Fibroblast of gingiva (primary cell): ENCODE measurements at places on chromosomes 16 and 17.
A peak's percentile ranks its signal among the peaks of the same experiment; 100 is the strongest.

DNA sequence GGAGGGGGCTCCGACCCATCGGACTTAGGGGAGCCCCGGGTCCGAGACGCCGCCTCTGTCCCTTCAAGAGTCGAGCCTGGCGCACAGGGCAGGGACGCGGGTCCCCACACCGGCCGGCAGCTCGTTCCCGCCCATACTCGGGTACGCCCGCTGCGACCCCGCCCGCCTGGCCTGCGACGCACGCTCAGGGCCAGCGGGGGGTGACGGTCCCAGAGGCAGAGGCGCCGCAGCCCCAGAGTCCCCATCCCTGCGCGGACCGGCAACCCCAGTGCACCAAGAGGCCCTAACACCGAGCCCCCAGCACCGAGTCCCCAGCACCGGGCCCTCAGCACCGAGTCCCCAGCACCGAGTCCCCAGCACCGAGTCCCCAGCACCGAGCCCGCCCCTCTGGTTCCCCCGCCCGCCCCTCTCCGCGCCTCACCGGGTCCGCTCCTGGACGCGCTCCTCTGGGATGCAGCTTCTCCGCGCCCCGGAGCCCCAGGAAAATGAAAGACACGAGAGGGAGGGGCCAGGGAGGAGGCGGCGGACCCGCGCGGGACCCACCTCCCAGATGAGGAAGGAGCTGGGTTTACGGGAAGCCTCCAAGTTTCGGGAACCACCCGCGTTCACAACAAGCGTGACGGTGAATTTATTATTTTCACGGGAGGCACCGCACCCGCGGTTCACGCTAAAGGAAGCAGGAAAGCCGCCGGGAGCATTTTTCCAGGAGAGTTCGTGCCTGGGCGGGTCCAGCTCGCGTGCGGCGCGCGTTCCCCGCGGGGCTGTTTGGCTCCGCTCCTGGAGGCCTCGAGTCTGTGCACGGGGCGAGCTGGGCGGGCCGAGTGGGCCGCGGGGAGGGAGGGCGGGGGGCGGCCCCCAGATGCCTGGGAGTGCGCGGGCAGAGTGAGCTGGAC is at the start of gene SECTM1:
Gene SECTM1, minus strand, starts transcription at position 488 of the 893 bp plus-strand sequence. CDS start 6,526 bp downstream, outside the sequence.
- peak; percentile 54 for DNase-seq

- DNase-seq = no peak
Observed at GRCh38 chr16:87929986-87930385, 6.3 kb downstream of the CA5A start.

DNA sequence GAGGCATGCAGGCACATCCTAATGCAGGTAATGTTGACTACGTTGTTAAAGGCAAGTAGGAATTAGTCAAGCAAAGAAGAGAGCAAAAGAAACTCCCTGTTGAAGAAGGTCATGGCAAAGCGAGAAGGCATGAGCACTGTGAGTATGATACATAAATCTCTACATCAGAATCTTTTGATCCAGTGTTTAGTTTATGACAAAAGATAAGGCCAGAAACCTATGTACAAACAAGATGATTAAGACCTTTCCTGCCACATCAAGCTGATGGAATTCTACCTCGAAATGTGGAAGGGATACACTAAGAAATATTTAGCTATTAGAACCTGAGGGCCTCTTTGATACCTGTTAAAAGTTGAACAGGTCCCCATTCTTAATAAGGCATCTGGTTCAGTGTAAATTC is 20.2 kb downstream of the SYCE1L start:
- DNase-seq = no peak

DNA sequence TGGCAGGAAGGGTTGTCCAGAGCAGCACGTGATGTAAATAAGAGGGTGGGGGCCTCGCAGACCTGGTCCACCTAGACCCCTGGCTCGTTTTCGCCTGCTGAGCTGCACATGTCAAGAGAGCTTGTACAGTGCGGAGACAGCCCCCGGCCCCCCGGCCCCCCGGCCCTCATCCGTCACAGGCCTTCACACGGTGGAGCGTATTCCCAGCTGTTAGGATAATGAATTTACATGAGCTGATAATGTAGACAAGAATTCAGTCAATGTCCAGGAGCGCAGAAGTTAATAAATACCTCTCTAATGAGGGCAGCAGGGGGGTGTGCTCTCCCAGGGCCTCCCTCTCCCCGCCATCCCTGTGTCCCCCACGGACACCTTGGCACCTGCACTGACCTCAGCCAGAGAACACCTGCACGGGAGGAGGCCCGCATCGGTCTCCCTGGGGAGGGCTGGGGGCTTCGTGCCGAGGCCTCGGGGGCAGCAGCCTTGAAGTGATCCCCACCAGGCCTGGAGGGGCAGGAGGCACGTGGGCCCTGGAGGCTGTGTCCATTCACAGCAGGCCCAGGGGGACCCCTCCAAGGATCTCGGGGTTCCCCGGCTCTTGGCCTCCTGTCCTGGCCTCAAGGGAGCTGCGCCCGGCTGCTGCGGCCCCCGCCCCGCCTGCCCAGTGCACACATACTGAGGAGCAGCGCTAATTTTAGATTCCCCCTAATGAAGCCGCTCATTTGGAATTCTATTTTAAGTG is 14.6 kb downstream of the GSE1 start:
- no peak for DNase-seq

DNA sequence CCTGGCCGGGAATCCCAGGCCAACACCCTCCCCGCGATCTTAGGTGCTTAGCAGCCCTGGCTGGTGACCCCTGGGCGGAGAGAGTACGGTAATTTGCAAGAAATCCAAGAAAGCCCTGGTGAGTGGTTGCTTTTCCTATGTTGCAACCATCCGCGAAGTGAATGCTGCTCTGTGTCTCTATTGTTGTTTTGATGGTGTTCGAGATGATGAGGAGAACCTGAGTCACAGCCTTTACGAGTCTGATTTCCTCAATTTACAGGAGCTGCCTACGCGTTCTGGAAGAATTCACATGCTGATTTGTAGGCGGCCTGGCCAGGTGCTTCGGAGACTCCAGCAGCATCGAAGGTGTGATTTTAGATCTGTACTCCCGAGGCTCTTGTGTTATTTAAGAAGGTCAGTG is 63.3 kb downstream of the TMEM235 start:
- DNase-seq = no peak

DNA sequence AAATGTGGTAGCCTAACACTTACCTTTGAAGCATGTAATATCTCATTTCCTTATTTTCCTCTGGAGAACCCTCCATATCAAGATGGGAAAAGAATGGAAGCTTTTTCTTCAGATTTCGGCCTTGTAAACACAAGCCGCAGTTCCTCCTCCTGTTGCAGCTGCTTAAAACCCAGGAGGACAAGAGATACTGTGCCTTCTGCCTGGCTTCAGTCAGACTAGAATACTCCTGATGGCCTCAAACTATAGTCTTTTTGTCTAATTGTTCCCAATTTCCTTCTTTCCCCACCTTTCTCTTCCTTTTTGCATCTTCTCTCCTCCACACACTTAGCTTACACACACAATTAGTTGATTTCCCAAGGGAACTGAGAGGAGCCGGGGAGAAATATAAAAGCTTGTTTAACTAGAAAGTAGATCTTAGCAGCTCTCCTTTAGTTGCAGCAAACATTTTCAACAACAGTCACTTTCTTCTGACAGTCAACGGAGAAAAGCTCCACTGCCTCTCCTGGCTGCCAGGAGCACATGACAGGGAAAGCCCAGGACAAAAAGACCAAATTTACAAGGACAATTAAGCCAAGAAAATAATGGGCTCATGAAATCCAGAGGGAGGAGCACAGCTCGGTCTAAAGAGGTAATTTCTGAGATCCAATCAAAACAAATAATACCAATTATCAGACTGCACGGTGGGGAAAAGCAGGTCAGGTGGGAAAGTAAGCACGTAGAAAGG is 76.4 kb upstream of the C17orf78 start:
- DNase-seq = no peak

- DNase-seq = no peak
Observed at GRCh38 chr17:17380145-17380925, 77.2 kb downstream of the NT5M start.

GRCh38 chr16:54815177-54815576 is 115.5 kb upstream of the IRX5 start:
- no peak for DNase-seq

GRCh38 chr16:86432691-86433090 is 77.6 kb upstream of the FOXF1 start:
- DNase-seq = no peak

GRCh38 chr16:30867747-30868146 is 26.1 kb downstream of the BCL7C start:
- no peak for DNase-seq

DNA sequence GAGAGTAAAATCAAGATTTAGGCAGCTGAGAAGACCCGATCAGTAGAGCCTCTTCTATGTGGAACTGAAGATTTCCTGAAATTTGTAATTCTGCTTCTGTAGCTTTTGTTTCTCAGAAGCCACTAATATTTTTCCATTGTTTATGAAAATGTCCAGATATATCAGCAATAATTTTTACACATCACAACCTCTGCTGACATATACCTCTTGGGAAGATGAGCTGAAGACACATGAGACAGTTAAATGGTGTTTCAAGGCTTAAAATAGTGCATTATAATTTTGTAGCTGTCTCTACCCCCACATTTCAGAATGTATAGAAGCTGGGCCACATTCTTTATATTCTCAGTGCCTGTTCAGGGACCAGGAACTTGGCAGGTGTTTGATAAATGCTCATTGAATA is 320.6 kb downstream of the HS3ST4 start:
- DNase-seq = no peak

DNA sequence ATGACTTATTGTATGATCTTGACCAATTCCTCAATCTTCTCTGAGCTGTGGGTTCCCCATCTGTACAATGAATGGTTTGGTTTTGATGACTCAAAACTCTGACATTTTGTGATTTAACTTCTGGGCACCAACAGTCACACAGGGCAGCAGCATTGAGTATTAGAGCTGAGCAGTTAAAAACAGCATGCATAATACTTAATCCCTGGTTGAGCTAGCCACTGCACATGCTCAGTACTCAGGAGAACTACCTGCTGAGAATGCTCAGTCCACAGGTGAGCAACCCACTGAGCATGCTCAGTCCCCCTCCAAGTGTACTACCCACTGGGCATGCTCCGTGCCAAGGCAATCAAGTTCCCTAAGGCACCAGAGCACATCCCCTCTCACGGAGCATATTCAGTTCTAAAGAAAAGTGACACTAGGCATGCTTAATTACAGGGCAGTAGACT is 68.7 kb downstream of the AIPL1 start:
- no peak for DNase-seq

DNA sequence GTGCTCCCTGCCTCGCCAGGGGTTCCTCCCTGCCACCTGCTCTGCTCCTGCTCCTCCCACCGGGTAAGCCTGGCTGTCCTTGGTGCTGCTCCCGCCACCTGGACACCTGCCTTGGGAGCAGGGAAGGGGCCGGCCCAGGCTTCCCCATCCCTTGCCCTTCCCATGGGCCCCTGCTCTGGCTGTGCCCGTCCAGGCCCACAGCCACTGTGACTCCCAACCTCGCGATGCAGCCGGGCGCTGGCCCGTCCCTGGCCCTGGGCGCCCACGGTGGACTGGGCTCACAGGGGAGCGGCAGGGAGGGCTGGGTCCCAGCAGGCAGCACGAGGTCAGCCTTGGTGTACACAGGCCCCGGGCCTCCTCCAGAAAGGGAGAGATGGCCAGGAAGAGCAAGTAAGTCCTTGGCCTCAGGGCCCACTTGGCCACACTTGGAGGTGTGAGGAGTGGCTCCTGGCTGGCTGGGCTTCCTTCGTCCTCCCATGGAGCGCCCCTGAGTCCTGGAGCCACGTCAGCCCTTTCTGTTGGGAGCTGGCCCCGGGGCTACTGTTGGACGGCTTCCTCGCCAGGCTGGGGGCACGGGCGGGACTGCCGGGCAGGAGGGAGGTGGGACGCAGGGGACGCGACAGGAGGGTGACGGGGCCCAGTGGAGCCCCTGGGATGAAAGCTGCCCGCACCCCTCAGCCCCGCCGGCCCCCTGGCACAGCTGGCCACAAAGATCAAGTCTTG is 15.3 kb downstream of the ENGASE start:
- DNase-seq = no peak

GRCh38 chr17:39944393-39944711 is 16.8 kb downstream of the LRRC3C start:
- DNase-seq = no peak

- no peak for DNase-seq
Observed at GRCh38 chr17:47690121-47690520, 3.8 kb upstream of the TBKBP1 start.

DNA sequence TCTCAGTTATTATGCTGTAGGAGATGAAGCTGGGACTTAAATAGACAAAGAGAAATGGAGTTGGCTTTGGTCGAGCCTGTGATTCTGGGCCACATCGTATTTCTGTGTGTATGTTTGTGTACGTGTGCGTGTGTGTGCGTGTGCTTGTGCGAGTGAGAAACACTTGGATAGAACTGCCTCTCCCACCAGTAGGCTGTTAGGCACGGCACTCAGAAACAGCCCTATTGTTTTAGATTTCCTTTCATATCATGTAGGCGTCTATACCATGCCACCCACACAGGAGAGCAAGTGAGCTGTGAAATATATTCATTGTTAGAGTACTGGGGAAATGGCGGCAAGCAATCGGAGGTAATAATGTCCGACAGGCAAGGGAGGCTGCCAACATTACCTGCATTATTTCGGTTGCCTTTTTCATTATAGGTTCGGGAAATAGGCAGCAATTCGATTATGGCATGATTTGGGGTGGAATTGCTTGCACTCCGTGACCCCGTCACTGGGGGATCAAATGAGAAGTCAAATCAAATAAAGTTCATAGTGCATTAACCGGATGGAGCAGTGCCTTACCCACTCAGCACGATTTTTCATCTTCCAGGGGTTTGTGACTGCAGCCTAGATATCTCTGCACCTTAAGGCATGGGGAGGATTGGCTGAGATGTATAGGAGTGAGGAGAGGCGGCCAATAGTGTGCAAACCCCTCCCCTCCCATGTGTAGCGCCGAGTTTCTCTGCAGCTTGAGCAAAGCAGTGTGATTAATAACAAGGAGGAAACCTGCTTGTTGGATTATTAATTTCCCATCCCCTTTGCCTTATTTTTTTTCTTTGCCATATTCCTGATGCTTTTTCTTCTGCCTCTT is 89.6 kb downstream of the RBFOX1 start:
- no peak for DNase-seq

DNA sequence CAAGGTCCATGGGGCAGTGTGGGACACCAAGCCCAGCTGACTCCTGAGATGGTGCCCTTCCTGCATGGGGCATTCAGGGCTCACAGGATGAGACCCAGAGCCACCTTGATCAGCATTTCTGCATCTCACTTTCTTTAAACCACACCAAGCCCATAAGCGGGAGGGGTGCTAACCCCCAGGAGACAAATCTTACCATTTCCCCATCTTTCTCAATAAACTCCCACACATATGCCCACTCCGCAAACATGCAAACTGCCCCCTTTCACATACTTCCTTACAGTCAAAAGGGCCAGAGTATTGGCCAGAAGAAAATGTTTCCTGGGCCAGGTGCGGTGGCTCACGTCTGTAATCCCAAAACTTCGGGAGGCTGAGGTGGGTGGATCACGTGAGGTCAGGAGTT is 3.7 kb upstream of the SLC39A11 start:
- no peak for DNase-seq

DNA sequence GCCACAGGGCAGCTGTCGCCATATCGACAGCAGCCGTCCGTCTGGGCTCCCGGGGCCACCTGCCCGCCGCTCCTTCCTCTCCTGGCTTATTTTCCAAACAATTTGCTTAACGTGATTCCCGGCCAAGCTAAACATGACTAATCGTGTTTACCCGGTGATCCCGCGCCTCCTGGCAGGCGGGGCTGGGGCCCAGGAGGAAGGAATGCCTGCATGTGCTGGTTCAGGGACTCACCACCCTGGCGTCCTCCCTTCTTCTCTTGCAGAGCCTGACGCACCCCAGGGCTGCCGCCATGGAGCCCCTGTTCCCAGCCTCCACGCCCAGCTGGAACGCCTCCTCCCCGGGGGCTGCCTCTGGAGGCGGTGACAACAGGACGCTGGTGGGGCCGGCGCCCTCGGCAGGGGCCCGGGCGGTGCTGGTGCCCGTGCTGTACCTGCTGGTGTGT is 6.1 kb downstream of the SSTR5 start:
- DNase-seq = no peak

GRCh38 chr17:82565551-82565950 is 46.0 kb downstream of the FOXK2 start:
- no peak for DNase-seq
